ENCODE measurements at places on chromosomes 1 and 21. TPM values are rescaled to one million over a fixed set of nuclear protein-coding genes. Genes with fewer than 3 reads are reported as not detected.

Gene UTS2
- total RNA-seq, result not detected

Gene INKA2
- total RNA-seq, result not detected

Gene ZBTB17
- total RNA-seq, result 73.2 TPM

DNA sequence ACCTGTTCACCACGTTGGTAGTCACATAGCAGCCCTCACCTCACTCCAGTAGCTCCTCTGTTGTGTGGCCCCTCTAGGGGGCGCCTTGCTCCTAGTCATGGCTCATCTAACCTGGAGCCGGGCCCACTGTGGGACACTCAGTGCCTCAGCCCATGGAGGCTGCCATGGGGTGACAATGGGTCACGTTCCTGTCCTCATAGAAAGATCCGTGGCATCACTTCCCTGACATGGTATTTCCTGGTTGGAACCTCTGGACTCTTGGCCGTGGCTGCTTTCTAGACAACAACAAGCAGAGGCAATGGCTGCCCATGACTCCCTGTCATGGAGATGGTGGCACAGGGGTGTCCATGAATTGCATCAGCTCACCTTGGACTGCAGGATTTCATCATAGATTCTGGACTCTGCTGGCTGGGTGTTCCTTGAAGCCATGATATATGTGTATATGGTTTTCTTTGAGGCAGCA is 27.5 kb upstream of the SLAMF6 start:
- peaks cover 16% of the 10 kb centered on the region for H3K4me1 ChIP-seq
- no peak overlapping the region for H3K4me3 ChIP-seq
- H3K27ac ChIP-seq, result no peak overlapping the region
- no peaks in the 10 kb centered on the region for H3K27me3 ChIP-seq

- no peak overlapping the region for H3K4me3 ChIP-seq
- H3K27ac ChIP-seq, result no peak overlapping the region
- H3K36me3 ChIP-seq, result peaks cover 3% of the 10 kb centered on the region
- H3K4me1 ChIP-seq, result no peaks in the 10 kb centered on the region
Measured at GRCh38 chr1:39044762-39045161, 18.6 kb downstream of the NDUFS5 start.

DNA sequence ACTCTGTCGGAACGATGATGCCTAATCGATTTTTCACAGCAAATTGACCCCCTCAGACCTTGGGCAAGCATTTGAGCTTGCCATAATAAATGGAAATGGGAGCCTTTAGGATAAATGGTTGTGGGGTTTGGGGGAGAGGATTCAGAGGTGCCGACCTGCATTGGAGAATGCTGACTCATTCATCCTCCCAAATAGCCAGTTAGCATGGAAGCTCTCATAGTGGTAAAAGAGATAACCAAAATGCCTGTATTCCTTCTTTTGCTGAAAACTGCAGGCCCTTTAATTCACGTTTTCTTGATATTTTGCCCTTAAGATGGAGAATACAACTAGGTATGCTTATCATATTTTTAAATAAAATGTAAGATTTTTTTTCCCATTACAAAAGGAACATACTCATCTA is 392.6 kb upstream of the DEPDC1 start:
- DNase-seq, result no peak
- H3K27me3 ChIP-seq, result no peaks in the 10 kb centered on the region
- no peak overlapping the region for H3K27ac ChIP-seq
- no peaks in the 10 kb centered on the region for H3K4me1 ChIP-seq
- H3K4me3 ChIP-seq, result no peak overlapping the region
- H3K36me3 ChIP-seq, result no peaks in the 10 kb centered on the region

- no peaks in the 10 kb centered on the region for H3K4me1 ChIP-seq
- H3K36me3 ChIP-seq, result no peaks in the 10 kb centered on the region
- no peak for DNase-seq
Measured at GRCh38 chr1:60746278-60746791, 336.0 kb upstream of the NFIA start.

GRCh38 chr1:64755361-64755760 is 10.5 kb downstream of the RAVER2 start:
- no peaks in the 10 kb centered on the region for H3K27me3 ChIP-seq
- DNase-seq, result no peak
- no peaks in the 10 kb centered on the region for H3K36me3 ChIP-seq
- no peak overlapping the region for H3K4me3 ChIP-seq
- H3K27ac ChIP-seq, result no peak overlapping the region

Gene HSF2BP
- total RNA-seq, result 4.3 TPM

DNA sequence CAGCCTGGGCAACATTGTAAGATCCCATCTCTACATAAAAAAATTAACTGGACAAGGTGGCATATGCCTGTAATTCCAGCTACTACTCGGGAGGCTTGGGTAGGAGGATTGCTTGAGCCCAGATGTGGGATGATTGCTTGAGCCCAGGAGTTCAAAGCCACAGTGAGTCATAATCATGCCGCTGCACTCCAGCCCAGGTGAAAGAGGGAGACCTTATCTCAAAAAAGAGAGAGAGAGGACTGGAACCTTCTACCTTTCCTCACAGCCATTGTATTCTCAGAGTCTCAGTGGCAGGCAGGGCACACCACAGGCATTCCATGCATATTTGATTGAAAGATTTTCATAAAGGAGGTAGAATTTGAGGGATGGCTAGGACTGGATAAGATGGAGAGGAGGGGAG is 78.4 kb downstream of the KIF14 start:
- DNase-seq, result no peak
- no peaks in the 10 kb centered on the region for H3K27me3 ChIP-seq
- H3K4me1 ChIP-seq, result no peaks in the 10 kb centered on the region
- no peaks in the 10 kb centered on the region for H3K36me3 ChIP-seq

Gene KCNJ6
- 0.78 TPM for total RNA-seq

GRCh38 chr1:228799924-228800323 is 64.6 kb downstream of the RHOU start:
- no peaks in the 10 kb centered on the region for H3K4me1 ChIP-seq
- no peak for DNase-seq
- H3K27ac ChIP-seq, result no peak overlapping the region
- H3K4me3 ChIP-seq, result no peak overlapping the region

Gene FAM151A
- not detected for total RNA-seq

Gene DNALI1
- total RNA-seq, result 19.5 TPM

Gene CAPZB
- 54.1 TPM for total RNA-seq

Gene TGFB2
- total RNA-seq, result 4.3 TPM

GRCh38 chr21:33028773-33029384 is 3.1 kb downstream of the OLIG2 start:
- no peak overlapping the region for H3K4me3 ChIP-seq
- DNase-seq, result no peak
- H3K27me3 ChIP-seq, result peaks cover 49% of the 10 kb centered on the region
- no peak overlapping the region for H3K27ac ChIP-seq

DNA sequence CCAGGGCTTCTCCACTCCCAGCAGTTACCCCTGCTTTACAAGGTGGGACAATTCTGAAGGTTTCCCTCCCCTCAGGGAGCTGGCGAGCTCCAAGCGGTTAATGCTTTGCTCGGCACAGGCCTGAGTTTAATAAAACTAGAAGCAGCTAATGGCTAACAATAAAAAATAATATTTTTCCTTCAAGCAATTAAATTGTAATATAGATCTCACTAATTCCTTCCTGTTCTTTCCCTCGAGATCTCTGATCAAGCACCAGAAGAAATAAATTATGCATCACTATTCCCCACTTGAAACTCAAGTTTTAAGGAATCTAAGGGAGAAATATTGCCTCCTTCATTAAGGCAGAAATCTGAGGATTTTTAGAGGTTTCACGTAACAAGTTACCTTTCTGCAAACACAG is 42.9 kb downstream of the GLIS1 start:
- H3K36me3 ChIP-seq, result no peaks in the 10 kb centered on the region
- no peaks in the 10 kb centered on the region for H3K27me3 ChIP-seq
- no peaks in the 10 kb centered on the region for H3K4me1 ChIP-seq
- DNase-seq, result no peak

Gene NTPCR
- total RNA-seq, result 14.3 TPM

- H3K4me1 ChIP-seq, result no peaks in the 10 kb centered on the region
- no peak overlapping the region for H3K27ac ChIP-seq
- H3K27me3 ChIP-seq, result no peaks in the 10 kb centered on the region
Measured at GRCh38 chr1:166974647-166975345, 544 bp downstream of the ILDR2 start.

DNA sequence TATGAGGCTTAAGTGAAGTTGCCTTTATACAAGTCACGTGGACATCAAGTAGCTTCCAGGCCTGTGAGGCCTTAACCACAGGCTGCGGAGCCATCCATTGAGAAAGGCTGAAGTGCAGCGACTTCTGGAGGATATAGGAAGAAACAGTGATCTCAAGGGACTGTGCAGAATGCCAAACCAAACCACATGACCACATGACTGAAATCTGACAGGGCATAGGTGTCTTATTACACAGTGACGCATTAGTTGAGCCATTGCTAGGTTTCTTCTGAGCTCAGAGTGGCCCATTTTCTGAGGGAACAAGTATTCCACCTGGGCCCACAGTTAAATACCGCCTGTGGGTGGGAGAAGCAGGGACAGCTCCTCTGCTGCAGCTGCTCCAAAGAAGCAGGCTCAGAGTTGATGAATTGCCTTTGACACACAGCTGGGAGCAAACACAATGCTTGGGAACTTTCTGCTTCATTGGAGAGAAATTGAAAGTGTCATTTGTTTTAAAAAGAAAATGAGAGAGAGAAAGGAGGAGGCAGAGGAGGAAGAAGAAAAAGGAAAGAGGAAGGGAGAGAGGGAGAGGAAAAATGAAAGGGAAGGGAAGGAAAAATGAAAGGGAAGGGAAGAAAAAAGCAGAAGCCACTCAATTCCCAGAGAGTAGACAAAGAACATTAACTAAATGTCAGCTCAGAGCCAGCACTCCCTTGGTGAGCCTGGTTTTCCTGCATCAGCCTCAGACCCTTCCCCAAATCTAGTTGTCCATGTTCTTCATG is 94.4 kb downstream of the COLGALT2 start:
- H3K4me3 ChIP-seq, result no peak overlapping the region
- H3K27ac ChIP-seq, result no peak overlapping the region
- no peak for DNase-seq
- H3K27me3 ChIP-seq, result no peaks in the 10 kb centered on the region
- H3K36me3 ChIP-seq, result no peaks in the 10 kb centered on the region

Gene SGIP1
- total RNA-seq, result 3.1 TPM

Gene ZNF326
- 28.7 TPM for total RNA-seq

DNA sequence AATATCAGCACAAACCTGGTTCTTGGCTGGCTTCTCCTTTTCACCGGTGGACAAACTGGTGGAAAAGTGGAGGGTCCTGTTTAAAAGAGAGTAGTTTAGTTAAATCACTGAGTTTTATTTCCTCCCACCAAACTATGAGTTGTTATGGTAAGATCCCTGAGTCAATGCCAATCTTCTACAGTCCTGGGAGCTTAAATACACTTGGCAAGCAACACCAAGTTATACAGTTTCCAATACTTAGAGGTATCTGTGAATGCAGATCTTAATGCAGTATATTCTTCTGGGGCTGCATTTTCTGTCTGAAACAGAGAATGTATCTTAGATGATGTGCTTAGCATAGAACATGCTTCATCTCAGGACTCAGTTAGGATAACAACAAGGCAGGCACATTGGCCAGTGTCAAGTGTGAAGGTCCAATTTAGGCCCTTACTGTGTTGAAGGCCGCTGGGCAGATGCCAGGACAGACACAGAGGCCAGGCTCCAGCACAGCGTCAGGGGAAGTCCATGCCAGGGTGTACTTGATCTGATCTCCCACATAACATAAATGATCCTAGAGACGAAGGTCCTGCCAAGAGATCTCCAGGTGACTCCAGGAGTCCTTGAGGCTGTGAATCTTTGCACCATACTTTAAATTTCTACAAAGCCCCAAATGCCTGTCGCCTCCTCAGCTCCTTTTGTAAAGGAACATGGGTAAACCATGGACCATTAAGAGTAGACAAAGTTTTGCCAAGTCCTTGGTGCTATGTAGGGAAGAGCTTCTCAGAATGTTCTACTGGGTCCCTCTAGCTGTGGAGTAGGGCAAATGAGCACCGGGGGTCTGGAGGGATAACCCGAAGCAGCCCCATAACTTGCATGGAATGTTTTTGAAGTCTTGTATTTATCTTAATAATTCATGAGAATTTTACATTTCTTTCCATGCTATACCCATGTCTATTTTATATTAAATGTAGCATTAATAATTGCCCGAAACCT is 76.8 kb downstream of the KCNJ15 start:
- no peaks in the 10 kb centered on the region for H3K4me1 ChIP-seq
- no peak for DNase-seq
- H3K27ac ChIP-seq, result no peak overlapping the region
- H3K36me3 ChIP-seq, result no peaks in the 10 kb centered on the region
- H3K27me3 ChIP-seq, result no peaks in the 10 kb centered on the region

GRCh38 chr1:87120779-87121178 is 206.3 kb downstream of the HS2ST1 start:
- no peak overlapping the region for H3K27ac ChIP-seq
- no peak overlapping the region for H3K4me3 ChIP-seq
- DNase-seq, result no peak
- H3K36me3 ChIP-seq, result no peaks in the 10 kb centered on the region

Gene PRAMEF10
- total RNA-seq, result not detected

GRCh38 chr1:160666079-160666442 is 19.2 kb upstream of the SLAMF1 start:
- H3K27me3 ChIP-seq, result no peaks in the 10 kb centered on the region
- no peak overlapping the region for H3K27ac ChIP-seq
- DNase-seq, result no peak
- H3K36me3 ChIP-seq, result no peaks in the 10 kb centered on the region

- H3K36me3 ChIP-seq, result no peaks in the 10 kb centered on the region
- DNase-seq, result peak; percentile 52
- no peaks in the 10 kb centered on the region for H3K27me3 ChIP-seq
- peaks cover 30% of the 10 kb centered on the region for H3K4me1 ChIP-seq
Measured at GRCh38 chr1:109425391-109426280, 612 bp downstream of the PSMA5 start.

Gene DLGAP3
- 2.3 TPM for total RNA-seq

Gene C1QTNF12
- not detected for total RNA-seq

Gene OXCT2
- total RNA-seq, result 4.6 TPM

DNA sequence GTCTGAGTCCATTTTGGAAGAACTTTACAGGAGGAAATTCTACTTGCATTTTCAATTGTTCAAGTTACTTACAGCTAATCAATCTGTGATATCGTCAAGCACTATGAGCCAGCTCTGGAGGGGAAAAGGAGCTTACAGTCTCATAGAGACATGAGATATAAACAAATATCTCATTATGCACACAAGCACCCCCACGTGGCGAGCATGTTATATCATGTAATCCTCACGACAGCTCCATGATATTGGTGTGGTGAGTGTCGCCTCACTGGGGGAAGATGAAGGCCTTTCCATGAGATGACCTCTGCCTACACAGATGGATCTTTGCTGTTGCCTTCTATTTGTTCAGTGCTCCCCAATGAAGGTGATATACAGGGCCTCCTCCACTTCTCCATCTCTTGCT is 34.6 kb downstream of the TNR start:
- no peaks in the 10 kb centered on the region for H3K27me3 ChIP-seq
- H3K36me3 ChIP-seq, result no peaks in the 10 kb centered on the region
- H3K27ac ChIP-seq, result no peak overlapping the region
- no peaks in the 10 kb centered on the region for H3K4me1 ChIP-seq
- DNase-seq, result peak; percentile 42

Data from body of pancreas (tissue), 4 donors.